Activated B cell treated with CpG ODN at 0.5 μM for 24 hours (primary cell): ENCODE measurements at places on chromosomes 5 and 9. TPM values are rescaled to one million over a fixed set of nuclear protein-coding genes. Genes with fewer than 3 reads are reported as not detected.

DNA sequence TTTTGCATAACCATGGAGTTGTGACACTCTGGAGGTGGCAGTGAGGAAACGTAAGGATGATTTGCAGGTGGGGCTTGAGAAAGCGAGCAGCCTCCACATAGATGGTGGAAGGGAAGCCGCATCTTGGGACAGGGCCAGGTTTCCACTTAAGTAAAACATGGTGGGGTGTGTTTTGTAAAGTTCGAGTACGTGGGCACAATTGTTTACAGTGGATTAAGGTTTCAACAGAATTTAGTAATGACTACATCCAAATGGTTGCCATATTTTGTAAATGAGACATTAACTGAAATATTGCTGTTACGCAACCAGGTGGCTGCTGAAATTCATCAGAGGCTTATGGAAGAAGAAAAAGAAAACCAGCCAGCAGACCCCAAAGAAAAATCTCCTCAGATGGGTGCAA, 85.4 kb upstream of the IL7R start:
- DNase-seq: no peak
- H3K4me3 ChIP-seq: no peak overlapping the region

- peaks cover 23% of the 10 kb centered on the region for H3K27me3 ChIP-seq
- H3K27ac ChIP-seq: no peak overlapping the region
- no peaks in the 10 kb centered on the region for H3K36me3 ChIP-seq
- DNase-seq: no peak
These were observed 202.1 kb downstream of the TSSK1B start for GRCh38 chr5:113232667-113233066.

The SLC6A3 gene
- total RNA-seq: 1.4 and 2.0 TPM in 2 replicates

The UBAP2 gene
- total RNA-seq: 31.5 and 33.4 TPM in 2 replicates

The LCNL1 gene
- not detected in 2 replicates for total RNA-seq
